ENCODE measurements at places on chromosomes 2 and 18.

DNA sequence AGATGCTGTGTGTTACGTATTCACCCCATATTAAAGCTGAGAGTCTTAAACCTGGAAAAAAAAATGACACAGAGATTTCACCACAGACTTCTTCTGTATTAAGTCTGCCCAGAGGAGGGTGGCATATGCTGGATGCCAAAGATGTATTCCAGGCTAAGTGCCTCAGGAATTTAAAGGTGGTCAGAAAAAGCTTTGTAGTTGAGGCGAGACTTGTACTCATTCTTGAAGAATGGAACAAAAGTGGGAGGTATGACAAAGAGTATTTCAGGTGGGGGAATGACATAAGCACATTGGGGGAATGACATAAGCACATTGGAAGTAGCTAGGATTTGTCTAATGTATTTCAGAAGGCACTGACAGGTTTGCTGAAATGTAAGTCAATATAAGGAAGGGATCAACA lies 98.6 kb downstream of the BABAM2 start:
- DNase-seq = no peak

GRCh38 chr2:69950241-69950640 lies 11.2 kb downstream of the ASPRV1 start:
- DNase-seq = no peak

DNA sequence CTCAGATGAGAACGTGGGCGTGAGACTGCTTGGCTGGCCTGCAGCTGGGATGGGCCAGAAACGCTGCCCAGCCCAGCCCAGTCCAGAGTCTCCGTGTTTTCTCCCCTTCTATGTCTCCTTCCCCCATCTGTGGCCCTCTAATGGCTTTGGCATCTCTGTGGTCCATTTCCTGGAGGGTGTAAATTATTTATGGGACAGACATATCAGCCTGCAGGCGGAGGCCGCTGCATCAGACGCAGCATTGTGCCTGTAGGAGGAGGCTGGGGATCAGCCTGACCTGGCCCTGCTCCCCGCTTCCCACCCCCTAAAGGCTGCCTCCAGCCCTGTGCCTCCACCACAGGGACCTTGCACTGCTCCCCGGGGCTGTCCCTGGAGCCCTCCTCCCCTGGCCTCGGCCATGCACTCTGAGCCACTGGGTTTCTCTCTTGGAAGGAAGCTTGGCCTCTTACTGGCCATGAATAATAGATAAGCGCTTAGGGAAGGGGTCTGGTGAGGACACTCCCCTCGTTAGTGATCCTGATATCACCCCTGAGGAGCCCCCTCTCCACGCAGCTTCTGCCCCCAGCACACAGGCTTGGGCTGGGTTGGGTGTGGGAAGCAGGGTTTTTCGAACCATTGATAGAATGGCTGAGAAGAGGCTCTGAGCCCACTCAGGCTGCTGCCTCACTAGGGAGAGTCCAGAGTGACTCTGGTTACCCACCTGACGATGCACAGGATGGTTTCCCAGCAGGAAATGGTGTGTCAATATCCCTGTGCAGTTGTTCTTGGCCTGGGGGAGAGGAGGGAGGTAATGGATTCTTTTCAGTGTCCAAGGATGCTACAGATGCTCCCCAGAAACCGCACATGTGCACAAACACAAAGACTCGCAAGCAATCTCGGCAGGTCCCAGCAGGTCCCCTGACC lies 185.5 kb downstream of the MYCN start:
- no peak for DNase-seq

DNA sequence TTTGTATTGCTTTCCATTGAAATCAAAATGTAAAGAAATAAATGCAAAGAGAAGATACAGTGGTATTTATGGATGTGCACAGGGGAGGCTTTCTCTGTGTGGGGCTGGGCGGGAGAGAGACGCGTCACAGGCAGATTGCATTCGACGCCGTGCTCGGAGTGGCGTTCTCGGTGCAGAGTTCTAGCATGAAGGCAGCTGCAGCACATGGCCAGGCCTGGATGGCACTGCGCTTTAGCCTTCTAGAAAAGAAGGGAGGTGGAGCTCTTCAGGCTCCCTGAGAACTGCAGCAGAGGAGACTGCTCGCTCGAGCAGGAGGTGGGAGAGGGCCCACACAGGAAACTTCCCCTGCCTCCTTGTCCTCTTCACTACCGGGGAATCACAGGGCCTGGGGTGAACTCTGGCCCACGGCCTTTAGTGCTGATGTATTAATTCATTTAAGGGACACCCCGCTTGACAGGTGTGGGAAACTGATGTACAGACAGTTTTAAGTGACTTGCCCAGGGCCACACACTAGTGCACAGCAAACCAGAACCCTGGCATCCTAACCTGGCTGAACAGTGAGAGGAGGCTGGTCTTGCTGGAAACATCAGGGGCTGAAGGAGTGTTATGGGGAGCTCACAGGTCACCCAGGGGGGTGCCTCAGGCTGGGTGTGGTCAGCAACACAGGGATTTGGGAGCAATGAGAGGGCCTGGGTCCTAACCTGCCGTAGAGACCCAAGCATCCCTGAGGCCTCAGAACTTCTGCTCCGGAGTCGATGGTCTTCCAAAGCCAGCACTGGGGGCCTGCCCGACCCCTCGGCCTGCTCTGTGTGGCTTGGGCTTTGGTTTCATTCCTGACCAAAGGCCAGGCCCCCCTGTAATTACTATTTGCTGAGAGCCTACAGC lies 199.9 kb downstream of the HDAC4 start:
- DNase-seq = no peak

DNA sequence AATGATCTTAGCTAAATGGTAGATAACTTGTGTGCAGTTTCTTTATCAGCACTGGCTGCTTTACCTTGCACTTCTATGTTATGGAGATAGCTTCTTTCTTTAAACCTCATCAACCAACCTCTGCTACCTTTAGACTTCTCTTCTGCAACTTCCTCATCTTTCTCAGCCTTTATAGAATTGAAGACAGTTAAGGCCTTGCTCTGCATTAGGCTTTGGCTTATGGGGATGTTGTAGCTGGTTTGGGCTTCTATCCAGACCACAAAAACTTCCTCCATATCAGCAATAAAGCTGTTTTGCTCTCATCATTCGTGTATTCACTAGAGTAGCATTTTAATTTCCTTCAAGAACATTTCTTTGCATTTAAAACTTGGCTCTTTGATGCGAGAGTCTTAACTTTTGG lies 123.7 kb downstream of the PIK3C3 start:
- peak; percentile 73 for DNase-seq

- no peak for DNase-seq
Measured at GRCh38 chr2:81551040-81551634, 1246.6 kb upstream of the LRRTM1 start.

- no peak for DNase-seq
Measured at GRCh38 chr18:44686156-44686555, 5.5 kb downstream of the SETBP1 start.

DNA sequence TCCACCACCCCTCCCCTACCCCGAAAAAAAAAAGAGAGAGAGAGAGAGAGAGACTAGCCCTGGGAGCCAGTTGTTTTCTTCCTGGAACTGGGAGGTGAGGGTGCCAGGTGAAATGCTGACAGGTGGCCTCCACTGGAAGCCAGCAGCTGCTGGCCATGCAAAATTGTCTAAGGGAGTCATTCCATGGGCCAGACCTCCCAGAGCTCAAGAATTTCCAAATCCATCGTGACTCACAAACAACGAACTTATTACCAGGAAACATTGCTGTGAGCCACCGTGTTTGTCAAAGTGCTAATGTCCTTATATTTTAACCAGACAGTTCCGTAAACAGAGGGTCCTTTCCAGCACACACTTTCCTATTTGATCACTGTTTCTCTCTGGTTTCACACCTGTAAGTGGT lies 68.5 kb upstream of the PID1 start:
- DNase-seq = no peak

DNA sequence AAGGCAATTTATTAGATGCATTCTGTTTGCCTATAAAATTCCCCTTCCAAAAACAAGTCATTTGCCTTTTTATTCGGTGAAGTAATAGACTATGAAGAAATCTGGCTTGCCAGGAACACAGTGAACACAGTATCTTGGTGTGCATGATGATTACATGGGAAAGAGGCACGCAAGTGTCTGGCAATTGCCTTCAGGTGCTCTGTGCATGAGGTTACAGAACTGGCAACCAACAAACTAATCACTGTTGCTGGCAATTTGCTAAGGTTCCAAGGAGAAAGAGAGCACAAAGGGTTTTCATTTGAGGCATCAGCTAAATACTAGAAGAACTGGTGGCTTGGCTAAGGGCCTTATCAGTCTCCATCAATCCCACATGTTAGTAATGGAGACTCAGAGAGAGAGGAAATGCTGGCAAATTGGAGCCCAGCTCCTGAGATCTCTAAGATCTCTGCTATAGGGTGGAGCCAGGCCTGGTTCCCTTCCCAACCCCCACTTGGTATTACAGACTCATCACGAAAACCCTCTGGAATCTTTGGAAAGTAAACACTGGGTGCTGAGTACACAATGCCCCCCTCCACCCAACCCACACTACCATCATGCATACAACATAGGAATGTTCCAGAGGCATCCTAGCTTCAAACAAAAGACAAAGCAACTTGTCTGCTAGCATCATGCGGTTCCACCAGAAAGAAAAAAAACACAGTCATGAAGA lies 10.4 kb downstream of the RNF152 start:
- DNase-seq = no peak

GRCh38 chr18:9861157-9861556 lies 24.6 kb upstream of the TXNDC2 start:
- DNase-seq = no peak

- DNase-seq = no peak
Measured at GRCh38 chr2:190859347-190860297, 21.0 kb upstream of the GLS start.

DNA sequence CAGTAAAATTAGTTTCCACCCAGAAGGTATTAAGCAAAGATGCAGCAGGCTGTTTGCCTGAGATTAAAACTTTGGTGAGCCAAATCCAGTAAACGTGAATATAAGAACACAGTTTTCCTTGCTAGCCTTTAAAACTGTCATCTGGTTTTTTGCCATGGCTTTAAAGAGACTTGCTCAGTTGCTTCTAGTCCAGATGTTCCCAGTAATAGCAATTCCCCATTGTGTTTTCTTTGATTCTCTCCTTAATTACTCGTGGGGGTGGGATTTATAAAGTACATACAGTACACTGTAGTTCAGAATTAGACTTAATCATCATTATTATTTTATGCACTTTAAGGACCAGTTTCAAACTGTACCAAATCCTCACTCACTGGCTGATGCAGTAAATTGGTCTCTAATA lies 303.5 kb upstream of the ZNF804A start:
- DNase-seq = no peak
